ENCODE measurements at places on chromosomes 7 and 10.

GRCh38 chr10:99843310-99843709 is 60.9 kb downstream of the ABCC2 start:
- DNase-seq: no peak

- DNase-seq: no peak
Observed at GRCh38 chr7:50155755-50156154, 62.7 kb upstream of the ZPBP start.

- no peak for DNase-seq
Observed at GRCh38 chr10:2760736-2761135, 306.6 kb upstream of the PFKP start.

- no peak for DNase-seq
Observed at GRCh38 chr7:28700790-28701203, 257.3 kb downstream of the TRIL start.
